ENCODE measurements at places on chromosomes 11 and 22. TPM values are rescaled to one million over a fixed set of nuclear protein-coding genes. Genes with fewer than 3 reads are reported as not detected.

DNA sequence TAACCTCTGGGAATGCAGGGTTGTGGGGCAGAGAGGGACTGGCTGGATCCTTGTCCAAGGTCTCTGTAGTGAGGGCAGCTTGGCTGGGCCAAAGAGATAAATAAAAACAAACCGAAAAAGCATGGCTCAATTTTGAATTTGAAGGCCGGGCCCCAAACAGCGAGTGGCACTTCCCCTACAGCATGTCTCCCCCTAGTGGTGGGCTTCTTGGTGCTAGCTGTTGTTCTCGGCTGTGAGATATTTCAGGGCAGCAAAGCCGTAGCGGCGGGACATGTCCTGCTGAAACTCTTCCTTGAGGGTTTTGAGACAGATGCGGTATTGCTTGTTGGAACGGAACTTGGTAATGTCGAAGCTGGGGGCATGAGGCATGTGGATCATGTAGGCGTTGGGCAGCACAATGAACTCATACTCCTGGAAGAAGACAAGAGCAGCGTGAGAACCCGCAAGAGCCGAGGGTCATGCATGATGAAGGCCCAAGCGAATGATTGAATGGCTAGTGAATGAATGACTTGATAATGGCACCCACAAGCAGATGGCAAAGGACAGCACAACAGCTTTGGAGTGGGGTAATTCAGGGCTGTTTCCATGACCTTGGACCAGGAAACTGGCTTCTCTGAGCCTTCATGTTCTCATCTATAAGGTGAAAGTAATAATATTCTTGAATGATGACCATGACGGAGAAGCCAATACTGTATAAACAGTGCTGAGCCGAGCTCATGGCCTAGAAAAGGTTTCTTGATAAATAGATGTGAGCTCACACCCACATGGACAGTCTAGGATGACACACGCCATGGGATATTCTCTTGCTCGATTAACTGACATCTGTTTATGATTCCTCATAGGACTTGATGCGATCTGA is 216.3 kb upstream of the SYN3 start:
- no peak for DNase-seq

- no peak for DNase-seq
Observed at GRCh38 chr11:73116636-73117035, 25.5 kb downstream of the FCHSD2 start.

- DNase-seq: no peak
Observed at GRCh38 chr11:69126286-69126685, 29.4 kb upstream of the SMIM38 start.

GRCh38 chr22:37267661-37268413 is 14.5 kb upstream of the CYTH4 start:
- DNase-seq: no peak

DNA sequence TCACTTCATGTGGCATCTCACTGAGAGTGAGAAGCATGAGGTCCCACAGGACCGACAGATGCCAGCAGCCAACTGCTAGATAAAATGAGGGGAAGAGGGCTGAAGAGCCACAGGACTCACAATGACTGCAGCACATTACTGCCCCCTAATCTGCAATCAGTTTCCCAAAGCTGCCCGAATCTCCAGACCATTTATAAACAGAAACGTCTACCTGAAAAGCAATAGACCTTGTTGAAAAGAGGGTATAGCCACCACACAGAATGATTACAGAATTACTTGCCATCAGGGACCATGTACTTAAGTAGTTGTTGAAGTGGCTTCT is 12.4 kb upstream of the TEF start:
- no peak for DNase-seq

DNA sequence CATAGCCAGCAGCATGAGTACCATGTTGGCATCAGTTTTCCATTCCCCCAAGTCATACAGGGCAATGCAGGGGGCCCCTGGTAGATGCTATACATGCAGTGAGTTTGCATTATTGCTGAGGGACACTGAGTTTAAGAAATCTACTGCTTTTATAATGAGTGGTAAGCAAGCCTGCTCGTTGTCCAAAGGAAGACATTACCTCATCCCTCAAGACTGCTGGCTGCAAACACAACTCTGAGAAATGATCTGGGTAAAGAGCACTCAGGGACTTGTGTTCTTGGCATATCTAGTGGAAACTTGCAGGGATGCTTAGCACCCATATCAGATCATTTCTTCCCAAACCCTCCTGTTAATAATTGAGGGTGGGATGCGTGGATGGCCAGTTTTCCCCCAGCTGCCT is 77.9 kb downstream of the CWC15 start:
- no peak for DNase-seq

- DNase-seq: no peak
Observed at GRCh38 chr11:43947003-43947500, 4.6 kb downstream of the C11orf96 start.

GRCh38 chr11:66072518-66072917 is 2.4 kb downstream of the PACS1 start:
- DNase-seq: no peak

DNA sequence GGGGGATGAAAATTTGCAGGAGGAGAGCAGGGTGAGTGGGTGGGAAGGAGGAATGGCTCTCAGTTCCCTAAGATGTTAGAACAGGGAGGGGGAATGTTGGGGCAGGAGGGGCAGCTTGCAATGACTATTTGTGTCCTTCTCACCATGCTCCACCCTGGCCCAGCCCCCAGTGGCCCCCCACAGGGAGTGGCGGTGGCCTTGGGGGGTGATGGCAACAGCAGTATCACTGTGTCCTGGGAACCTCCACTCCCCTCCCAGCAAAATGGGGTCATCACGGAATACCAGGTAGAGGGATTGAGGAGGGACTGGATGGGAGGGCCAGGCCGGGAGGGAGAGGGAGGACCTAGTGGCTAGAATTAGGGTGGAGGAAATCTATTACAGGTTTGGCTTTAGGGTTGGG is 10.2 kb downstream of the ROBO3 start:
- DNase-seq: no peak

- no peak for DNase-seq
Observed at GRCh38 chr11:131681920-131682319, 311.5 kb downstream of the NTM start.

DNA sequence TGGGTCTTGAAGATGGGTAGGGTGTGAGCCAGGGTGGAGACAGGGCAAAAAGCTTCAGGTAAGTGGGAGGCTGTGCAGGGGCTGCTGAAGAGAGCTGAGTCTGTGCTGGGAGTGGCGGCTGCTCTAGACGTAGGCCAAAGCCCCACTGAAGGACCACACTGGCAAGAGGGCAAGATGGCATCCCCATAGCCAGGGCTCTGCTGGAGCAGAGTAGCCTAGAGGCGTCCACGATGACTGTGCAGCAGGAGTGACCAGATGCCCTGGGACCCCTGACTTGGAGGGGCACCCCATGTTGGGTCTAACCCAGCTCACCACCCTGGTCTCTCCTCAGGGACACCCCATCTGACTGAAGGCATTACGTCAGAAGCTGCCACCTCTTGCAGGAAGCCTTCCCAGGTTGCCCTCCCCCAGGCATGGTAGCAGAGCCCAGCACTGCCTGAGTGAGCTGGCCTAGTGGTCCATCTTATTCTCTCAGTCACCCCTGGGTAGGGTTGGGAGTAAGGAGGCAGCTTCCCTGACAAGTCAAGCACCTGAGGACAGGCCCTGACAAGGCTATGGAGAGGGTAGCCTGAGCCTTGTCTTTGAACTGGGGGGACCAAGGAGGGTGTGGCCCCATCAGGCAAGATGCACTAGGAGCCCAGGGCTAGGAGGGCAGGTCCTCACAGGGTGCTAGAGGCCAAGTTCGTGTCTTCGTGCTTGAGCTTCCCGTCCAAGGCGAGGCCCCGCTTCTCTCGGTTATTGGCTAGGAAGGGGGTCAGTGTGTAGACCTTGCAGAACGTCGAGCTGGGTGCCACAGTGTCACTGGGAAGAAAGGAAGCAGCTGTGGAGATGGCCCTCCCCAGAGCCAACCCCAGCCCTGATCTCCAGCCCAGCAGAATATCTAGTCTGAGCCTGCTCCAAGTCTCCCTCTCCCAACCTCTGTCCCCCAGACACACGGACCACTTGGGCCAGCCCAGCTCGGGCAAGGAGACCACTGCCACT is 33.1 kb downstream of the TPBGL start:
- DNase-seq: no peak

DNA sequence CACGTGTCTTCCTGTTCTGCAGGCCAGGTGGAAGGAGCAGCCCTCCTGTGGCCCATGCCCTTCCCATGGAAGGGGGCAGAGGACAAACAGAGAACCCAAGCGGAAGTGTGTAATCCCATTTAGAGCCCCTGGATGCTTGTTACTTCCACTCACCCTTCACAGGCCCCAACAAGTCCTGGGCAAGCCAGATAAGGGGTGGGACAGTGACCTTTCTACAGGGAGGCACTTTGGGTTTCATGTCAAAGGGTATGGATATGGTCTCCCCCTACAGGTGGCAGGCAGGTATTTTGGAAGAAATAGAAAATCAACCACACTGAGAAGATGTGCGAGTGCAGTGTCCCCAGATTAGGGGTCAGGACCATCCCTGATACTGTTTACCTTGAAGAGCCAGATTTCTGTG is 11.4 kb downstream of the MPEG1 start:
- no peak for DNase-seq

DNA sequence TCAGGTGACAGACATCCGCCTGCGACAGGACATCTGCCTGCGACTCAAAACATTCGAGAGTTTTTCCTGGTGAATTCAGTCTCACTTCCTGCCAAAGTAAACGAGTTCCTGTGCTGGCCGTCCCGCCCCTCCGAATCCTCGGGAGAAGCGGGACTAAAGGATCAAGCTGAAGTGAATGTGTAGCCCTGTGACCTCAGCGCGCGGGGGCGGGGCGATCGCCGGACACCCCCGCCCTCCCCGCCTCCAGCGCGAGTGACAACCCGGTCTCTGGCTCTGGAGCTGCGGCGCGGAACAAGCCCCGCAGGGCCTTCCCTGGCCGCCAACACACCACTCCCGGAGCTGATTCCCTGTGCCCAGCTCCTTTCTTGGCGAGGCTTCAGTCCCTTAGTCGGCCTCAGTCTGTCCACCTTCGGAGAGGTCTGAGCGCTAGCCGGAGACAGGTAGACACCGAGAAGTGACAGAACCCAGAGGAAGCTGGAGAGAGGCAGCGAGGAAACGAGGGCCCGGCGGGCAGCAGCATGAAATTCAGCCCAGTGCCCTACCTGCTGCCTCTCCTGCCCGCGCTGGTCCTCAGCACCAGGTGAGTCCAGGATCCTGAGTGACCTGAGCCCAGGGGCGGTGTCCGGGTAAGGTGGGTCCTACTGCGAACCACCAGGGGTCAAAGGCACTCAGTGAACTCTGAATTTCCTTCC is 766.4 kb upstream of the LUZP2 start:
- no peak for DNase-seq

DNA sequence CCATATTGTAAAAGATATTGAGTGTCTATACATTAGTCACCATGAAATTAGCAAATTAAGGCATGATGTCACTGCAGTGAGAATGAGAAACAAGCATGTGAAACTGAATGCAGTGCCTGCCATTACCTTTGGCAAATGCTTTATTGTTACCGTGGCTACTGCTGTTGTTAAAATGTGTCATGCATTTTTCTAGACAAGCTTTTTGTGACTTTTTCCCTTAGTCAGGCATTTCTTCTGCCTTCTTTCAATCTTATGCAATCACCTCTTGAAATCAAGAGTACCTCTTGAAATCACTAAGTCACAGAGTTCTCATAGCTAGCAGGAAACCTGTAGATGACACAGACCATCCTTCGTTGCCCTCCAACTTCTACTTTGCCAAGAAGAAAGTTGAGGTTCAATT is 461.7 kb upstream of the TENM4 start:
- DNase-seq: no peak

- no peak for DNase-seq
Observed at GRCh38 chr11:125842321-125842948, 9.3 kb downstream of the PATE4 start.

DNA sequence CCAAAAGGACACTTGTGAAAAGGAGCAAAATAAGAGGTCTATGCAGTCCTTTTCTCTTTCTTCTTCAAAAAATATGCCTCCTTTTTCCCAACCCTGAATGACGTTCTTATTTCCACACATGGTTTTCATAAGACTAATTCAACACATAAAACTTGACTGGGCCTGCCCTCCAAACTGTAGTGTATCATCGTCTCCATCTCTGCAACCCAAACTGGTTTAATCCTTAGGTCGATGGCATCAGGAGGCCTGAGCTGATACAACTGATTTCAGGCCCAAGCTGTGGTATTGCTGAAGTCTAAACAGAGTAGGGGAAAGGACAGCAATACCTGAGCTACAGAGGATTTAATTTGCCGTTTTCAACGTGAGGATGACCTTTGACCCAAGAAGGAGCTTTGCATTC is 130.0 kb upstream of the MTNR1B start:
- DNase-seq: no peak

DNA sequence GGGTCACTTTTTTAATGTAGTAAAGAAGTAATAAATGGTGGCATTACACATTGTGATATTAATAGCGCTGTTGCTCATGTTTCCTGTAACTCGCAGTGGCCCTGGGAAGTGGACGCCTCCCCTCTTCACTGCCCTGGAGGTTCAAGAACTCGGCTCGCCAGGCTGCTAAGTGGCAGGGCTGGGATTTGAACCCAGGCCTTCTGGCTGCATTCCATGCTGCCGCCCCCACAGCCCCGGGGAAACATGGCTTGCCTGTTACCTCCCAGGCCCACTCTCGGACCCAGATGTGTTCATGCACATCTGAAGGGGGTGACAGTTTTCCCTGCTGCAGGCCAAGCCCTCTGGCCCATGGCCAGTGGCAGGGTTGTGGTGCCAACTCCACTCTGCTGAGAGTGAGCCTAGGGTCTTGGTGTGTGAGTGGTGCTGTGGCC is 25.0 kb upstream of the MGAT3 start:
- no peak for DNase-seq

GRCh38 chr11:35144136-35144741 is 5.3 kb downstream of the CD44 start:
- no peak for DNase-seq

DNA sequence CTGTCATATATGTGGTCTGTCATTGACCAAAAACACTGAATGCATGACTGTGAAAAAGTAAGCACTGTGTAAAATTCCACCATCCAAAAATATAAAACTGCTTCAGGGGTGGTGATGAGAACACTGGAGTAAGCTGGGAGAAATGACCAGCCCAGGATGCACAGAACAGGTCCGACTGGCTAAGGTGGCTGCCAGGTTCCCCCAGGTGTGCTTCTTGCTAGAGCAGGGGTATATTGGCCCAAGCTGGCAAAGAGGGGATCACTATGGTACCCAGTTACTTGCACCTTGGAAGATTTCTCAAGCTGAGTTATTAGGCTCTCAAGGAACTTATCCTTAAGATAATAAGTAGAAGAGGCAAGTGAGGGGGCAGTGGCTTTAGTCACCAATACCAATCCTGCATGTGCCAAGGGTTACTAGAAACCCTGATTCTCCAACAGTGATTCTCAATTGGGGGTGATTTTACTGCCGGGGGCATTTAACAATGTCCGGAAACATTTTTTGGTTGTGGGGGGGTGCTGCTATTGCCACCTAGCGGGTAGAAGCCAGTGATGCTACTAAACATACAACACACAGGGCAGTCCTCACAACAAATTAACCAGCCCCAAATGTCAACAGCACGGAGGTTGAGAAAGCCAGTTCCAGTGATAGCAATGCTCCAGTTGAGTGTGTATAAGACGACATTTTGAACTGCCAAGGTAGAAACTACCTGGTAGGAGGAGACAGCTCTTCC is 15.7 kb downstream of the SNU13 start:
- DNase-seq: no peak

- no peak for DNase-seq
Observed at GRCh38 chr22:38204784-38205183, 3.0 kb downstream of the MAFF start.

The GAB4 gene
- not detected for polyA plus RNA-seq

The PRCP gene
- 113 TPM for polyA plus RNA-seq

The APOA4 gene
- not detected for polyA plus RNA-seq

The STX5 gene
- polyA plus RNA-seq: 50.9 TPM

The CYP2R1 gene
- 15.9 TPM for polyA plus RNA-seq

The CRYBA4 gene
- not detected for polyA plus RNA-seq

The KRTAP5-9 gene
- polyA plus RNA-seq: 0.19 TPM

The APOA5 gene
- polyA plus RNA-seq: not detected

The VWCE gene
- polyA plus RNA-seq: 9.0 TPM

The H19 gene
- polyA plus RNA-seq: 12,279 TPM

The CCDC73 gene
- polyA plus RNA-seq: 0.05 TPM
